ENCODE measurements at places on chromosomes 1 and 21.

GRCh38 chr1:13732971-13733667 is 33.1 kb downstream of the PRDM2 start:
- no peak for DNase-seq

- peak; percentile 6 for DNase-seq
Measured at GRCh38 chr1:231315887-231316286, 21.8 kb downstream of the EXOC8 start.

DNA sequence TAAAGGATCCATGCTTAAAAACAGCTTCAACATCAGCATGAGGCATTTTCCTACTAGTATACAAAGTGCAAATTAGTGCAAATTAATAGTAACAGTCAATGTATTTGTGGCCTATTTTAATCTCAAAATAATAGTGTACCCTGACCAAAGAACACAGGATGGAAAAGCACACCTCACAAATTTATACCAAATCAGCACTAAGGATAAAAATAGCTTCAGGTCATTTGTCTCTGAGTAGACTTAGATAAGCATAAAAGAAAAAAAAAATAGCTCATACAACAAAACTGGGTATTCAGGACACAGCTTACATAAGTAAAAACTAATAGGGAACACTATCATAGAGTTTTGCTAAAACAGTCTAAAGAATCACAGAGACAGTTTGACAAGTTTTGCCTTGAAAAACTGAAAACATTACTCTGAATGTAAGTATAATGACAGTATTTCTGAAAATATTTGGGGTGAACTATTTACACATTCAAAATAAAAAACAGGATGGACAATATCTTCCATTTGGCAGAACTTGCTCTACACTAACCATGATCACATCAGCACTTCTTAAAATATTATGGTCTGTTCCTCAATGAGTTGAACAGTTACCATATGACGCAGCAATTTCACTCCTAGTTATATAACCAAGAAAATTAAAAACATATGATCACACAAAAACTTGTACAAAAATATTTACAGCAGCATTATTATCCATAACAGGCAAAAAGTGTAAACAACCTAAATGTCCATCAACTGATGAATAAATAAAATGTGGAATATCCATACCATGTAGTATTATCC is 46.3 kb downstream of the RNF115 start:
- no peak for DNase-seq

- DNase-seq, result no peak
Measured at GRCh38 chr1:208475951-208476845, 232.0 kb upstream of the PLXNA2 start.

- DNase-seq, result no peak
Measured at GRCh38 chr1:87243573-87243972, 85.1 kb upstream of the LMO4 start.

DNA sequence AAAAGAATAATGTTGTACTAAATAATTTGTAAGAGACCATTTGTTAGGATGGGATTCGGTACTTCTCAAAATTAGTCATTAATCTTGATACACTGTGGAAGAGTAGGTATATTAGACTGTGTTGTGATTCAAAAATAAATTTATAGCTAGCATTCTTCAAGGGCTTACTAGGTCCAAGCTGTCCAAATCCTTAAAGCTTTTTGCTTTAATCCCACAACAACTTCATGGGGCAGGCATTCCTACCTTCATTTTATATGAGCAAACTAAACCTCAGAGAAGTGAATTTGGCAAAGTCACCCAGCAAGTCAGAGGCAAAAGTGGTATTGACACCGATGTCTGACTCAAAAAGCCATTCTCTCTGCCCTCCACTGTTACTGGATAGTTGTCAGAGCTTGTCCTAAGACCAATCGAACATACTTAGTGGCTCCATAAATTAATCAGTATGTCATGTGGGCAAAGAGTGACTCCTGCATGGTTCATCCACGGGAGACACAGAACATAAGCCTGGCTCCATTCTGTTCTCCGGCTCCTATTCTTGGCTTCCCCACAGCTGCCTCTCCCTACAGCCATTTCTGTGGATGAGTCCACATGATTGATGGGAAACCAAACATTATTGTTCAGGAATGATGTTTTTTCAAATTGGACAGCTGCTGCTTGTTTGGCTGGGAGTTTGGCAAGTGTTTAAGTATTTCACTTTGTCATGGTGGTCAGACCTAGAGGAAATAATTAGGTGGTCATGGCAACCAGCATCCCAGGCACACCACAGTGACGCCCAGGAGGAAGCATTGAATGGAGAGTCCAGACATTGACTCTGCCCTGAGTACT is 133.4 kb upstream of the FGGY start:
- DNase-seq, result no peak

DNA sequence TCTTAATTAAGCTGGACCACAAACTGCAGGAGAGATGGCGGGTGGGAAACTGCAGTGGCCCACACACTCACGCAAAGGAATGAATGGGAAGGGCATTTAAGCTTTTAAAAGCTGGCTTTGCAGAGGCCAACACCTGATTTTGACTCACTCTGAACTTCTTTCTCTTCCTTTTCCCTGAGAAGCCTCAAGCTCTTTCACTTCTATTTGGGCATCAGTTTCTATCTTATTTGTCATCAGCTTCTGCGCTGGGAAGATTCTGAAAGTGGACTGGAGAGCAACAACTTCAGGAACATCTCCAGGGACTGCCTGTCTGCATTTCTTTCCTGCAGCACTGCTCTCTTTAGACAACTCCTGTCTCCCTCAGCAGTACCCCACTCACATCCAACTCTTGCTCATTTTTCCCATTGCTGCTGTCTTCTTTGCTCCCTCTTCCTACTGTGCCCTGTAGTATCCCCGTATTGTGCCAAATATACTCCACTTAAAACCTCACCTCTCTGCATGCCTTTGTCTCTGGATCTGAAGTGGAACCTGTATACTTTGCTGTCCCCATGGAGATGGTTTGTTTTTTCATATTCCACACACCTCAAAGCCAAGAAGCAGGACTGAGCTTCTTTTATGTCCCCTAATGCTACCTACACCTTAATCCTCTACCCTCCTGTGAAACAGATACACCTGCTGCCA is 143.3 kb upstream of the JUN start:
- no peak for DNase-seq
